Type B pancreatic cell (in vitro differentiated cells): ENCODE measurements at places on chromosomes 16 and 17. TPM values are rescaled to one million over a fixed set of nuclear protein-coding genes. Genes with fewer than 3 reads are reported as not detected.

The GCGR gene
- total RNA-seq = 1.2 and 1.7 TPM in 2 replicates

- no peak for DNase-seq
Observed at GRCh38 chr17:42321555-42321954, 33.3 kb downstream of the STAT5A start.

DNA sequence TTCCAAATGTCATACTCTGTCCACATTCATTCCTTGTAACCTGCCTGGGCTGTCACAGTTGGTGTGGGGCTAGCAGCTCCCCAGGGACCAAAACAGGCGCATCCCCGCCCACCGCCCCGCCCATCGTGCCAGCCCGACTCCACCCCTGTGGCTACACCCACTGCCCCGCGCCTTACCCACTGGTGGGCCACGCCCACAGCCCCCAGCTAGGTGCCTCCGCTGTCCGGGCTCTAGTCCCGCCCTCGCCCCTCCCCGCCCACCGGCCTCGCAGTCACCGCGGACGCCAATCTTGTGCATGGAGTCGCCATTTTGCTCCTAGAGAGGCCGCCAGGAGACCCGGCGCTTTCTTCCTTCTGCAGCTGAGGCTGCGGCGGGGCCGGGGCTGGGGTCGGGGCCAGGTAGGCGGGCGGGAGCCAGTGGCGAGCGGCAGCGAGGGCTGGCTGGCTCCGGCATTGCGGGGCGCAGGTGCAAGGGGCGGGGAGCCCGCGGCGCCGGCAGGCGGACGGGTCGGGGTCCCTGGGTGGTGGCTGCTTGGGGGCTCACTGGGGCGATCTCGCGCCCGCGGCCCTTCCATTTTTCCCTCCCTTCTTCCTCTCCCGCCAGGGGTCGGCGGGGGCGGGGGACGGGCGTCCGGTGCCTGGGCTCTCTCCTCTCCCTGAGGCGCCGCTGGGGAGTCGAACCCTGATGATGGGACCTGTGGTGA lies at the start of gene PRPSAP2:
PRPSAP2 (plus strand) TSS at position 268 of the 703 bp plus-strand sequence. CDS start 7,703 bp downstream, outside the sequence.
- peak; percentile 92 for DNase-seq

DNA sequence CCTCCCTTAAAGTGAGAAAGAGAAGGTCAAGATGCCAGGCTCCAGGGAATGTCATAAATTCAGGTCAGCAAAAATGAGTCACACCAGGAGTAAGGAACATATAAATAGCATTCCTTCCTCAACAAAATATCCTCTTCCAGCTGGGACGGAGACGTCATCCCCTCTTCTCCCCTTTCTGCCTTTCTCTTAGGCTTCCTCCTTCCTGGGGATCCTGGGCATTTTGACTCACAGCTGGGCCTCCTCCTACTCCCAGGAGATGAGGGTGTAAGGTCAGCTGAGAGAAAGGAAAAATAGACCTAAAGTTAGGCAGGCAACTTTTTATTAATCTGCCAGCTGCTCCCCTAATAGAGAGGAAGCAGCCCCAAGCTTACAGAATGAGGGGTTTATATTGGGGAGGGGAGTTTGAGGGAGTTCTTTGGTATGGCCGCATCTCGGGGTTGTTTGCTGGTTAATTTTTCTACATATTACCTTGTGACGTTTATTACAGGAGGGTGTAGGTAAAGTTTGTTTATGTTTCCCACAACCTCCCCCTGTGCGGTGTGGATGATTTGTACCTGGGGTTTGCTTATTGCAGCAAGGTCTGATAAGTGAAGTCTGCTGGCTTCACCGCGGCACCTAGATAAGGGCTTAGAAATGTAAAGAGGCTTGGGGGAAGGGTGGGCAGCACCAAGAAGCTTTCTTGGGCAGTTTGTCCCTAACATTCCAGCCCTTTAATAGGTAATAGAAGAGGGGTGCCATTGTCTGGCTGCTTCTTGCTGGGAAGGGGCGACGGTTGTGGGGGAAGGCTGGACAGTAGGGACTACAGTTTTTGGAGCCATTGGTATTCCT lies 7.1 kb upstream of the ZNF747 start:
- no peak for DNase-seq

The NXN gene
- 65.1 and 68.0 TPM in 2 replicates for total RNA-seq

GRCh38 chr16:56370185-56370874 lies 55.0 kb downstream of the AMFR start:
- no peak for DNase-seq

DNA sequence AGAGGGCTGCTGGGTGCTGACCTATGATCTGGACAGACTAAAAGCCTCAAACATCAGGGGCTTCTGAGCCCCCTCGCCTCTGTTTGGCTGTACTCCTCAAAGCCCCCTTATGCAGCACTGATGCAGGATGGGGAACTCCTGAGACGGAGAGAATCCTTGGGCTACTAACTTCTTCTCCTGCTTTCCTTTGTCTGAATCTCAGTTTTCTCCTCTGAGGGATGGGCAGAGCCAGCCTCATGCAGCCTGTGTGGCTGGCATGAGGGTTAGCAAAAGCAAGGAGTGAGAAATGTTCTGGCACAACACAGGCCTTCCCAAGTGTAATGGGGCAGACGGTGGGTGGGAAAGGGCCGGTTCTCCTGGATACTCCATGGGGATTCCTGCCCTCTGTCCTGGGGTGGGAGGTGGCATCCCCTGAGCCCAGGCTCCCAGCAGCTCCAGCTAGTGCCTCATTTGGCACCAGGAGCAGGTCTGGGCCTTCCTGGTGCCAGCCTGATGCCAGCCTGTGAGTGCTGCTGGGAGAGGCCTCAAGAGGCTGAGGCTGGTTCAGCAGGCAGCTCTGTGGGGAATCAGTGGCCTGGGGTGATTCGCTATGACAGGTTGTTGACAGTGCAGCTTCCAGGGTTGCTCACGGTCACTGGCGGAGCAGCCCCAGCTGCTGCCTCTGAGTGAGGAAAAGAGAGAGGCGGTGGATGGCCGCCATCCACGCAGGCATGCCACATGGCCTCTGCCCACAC lies 4.0 kb upstream of the BRD7 start:
- no peak for DNase-seq

DNA sequence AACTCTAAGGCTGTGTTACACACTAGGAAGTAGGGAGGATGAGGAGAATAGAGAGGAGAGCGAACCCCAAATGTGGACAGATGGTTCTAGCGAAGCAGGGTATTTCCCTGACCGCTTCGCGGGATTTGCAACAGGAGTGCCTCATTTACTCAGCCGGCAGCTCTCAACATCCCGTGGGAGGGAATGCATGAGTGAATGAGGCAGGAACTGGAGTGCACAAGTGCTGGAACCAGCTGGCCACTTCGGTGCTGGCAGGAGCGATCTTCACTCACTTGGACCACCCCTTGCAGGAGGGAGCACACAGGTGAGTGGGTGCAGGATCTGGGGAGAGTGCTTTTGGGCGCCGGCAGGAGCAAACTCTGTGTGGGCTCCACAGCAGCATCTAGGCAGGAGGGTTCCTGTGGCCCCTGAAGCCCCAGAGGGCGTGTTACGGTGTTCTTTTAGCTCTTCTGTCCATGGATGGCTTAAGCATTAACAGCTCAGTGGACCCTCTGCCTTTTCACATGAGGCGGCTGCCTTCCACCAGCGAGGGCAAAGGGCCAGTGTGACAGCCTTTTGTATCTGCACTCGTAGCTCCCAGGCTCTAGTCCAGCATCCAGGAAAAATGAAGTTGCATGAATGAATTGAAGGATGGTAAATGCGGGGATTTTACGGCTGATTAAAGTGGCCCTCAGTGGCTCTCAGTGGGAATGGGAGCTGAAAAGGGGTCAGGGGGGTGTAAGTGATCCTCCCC lies 17.4 kb upstream of the ZNHIT3 start:
- no peak for DNase-seq

The TSPOAP1 gene
- 9.7 and 18.4 TPM in 2 replicates for total RNA-seq

DNA sequence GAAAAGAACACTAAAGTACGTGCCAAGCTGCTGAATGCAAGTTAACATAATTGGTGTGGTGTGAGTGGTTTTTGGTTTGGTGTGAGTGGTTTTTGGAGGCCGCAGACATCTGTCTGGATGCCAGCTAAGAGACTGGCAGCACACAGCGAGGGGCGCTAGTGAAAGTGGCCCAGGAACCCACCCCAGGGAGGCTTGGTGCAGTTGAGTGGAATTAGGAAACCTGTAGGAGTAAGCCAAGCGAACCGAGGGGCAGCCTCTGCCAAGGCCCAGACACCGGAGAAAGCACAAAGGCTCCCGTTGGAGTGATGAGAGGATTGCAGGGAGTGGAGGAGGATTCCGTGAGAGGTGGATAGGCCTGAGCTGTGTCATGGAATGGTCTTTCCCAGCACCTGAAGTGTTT lies 24.6 kb upstream of the SLC5A11 start:
- no peak for DNase-seq

DNA sequence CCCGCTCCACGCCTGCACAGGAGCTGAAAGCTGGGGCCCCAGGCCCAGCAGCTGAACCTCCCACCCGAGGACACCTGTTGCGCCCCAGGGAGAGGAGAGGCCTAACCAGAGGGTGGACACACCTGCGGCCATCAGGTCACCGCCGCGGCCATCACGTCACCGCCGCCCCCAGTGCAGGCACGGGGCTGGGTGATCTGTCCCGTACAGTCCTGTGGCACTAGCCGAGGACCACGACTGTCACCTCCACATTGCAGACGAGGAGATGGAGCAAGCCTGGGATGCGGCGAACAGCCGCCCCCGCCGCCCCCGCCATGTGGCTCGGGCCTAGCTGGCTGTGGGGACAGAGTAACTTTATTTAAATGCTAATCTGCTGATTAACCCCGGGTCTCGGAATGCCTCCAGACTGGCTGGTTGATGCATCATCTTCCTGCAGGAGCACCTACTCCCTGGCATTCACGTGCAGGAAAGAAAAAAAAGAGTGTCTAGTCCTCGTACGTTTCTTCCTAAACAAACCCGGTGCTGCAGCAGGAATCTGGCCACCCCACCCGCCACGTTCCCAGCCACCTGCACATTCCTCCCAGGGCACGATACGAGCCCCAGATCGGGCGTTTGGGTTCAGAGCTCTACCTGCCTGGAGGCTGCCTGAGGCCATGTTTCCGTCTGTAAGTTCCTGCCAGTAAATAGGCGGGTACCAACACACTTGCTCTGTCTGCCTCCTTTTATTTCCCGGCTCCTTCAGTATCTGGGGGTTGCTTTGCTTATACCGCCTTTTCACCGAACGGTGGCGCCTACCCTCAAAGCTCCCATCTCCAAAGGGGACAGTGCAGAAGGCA lies 29.9 kb downstream of the PIEZO1 start:
- DNase-seq = no peak

The ADCY9 gene
- 13.9 and 17.0 TPM in 2 replicates for total RNA-seq
